Esophagus squamous epithelium (tissue), 5 donors: ENCODE measurements at places on chromosomes 2 and 18.

DNA sequence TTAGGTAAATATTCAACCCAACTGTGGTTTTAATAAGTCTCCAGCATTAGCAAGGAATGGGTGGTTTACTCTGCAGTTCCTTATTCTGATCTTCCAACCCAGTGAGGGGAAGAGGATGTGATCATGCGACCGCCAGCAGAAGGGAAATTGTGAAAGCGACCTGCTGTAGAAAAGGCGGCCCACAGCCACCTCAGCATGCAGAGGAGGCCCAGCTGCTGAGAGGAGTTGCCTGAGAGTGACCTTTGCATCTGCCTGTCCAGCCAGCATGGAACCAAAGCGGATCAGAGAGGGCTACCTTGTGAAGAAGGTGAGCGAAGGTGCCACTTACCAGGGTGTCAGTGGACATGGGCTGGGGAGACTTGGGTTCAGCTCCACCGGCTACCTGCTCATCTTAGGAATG lies at the start of gene PLEK:
Gene PLEK, plus strand, starts transcription at position 196 of the 400 bp plus-strand sequence. Its CDS starts 70 bp downstream, at position 266.
- DNase-seq, result no peak

GRCh38 chr2:236177604-236177966 lies 9.4 kb upstream of the GBX2 start:
- no peak for DNase-seq

- no peak for DNase-seq
These were observed 11.1 kb downstream of the RTTN start for GRCh38 chr18:70194227-70194890.

- no peak for DNase-seq
These were observed 765 bp upstream of the LHCGR start for GRCh38 chr2:48756289-48756688.

DNA sequence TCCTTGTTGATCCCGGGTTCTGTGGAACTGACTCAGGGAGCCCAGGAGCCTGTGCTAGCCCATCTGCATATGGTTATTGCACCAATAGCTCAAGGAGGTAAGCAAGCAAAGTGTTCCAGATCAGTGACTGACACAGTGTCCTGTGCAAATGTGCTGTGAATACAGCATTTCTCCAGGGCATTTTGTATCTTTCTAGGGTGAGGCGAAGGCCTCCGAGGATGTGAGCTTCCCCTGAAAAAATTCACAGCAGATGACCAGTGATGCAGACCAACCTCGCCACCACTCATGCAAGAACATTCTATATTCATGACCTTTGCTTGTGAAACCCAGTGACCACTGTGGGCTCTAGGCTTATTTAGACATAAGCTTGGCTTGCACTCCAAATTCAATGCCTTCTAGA lies 15.2 kb upstream of the NT5DC4 start:
- DNase-seq, result no peak
